CD4-positive, alpha-beta T cell treated with Interleukin-10 for 1 hour (primary cell): ENCODE measurements at places on chromosomes 11 and 22.

- no peak for DNase-seq
Observed at GRCh38 chr11:7451520-7451919, 33.8 kb upstream of the OLFML1 start.

DNA sequence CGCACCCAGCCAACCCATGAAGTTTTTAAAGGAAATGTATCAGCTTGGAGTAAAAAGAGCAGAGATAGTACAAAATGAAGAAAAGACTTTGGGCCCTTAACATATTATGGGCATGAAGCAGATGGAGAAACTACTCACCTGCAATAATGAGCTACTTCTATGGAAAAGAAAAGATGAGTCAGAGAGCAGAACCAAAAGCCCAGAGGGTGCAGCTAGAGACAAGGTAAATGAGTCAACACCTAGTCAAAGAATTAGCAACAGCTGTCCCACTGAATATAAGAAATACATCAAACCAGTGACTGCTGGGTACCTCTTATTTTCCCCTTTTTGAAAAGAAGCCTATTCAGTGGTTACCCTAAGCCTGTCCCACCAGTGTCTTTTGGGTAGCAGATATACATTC is 61.8 kb downstream of the RPL27A start:
- DNase-seq, result no peak

- no peak for DNase-seq
Observed at GRCh38 chr11:57597916-57598830, 688 bp downstream of the SERPING1 start.

DNA sequence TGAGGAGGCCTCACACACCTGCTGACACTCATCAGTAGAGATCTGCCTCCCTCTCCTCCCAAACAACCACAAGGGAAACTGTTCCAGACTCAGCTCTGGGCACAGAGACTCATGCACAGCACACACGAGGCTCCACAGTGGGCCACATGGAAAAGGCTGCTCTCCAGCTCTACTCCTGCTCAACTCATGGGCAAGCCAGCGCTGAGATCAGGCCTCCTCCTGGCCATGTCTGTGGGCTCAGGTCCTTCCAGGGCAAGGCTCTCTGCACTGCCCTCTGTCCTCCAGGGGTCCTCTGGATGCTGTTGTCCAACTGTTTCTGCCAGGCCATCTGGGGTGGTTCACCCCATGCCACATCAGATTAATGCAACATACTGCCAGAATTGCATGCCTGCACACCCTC is 46.0 kb downstream of the PLEKHA7 start:
- DNase-seq, result no peak

- no peak for DNase-seq
Observed at GRCh38 chr11:106231591-106231990, 154.1 kb downstream of the AASDHPPT start.

DNA sequence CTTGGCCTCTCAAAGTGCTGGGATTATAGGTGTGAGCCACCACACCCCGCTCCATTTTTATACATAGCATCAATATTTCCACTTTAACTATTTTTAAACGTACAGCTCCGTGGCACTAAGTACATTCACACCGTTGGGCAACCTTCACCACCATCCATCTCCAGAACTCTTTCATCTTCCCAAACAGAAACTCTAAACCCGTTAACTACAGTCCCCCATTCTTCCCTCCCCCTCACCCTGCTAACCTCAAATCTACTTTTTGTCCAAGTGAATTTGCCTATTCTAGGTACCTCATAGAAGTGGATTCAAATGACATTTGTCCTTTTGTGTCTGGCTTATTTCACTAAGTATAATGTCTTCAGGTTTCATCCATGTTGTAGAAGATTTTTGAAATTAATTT is 3.4 kb downstream of the IGLL1 start:
- no peak for DNase-seq

DNA sequence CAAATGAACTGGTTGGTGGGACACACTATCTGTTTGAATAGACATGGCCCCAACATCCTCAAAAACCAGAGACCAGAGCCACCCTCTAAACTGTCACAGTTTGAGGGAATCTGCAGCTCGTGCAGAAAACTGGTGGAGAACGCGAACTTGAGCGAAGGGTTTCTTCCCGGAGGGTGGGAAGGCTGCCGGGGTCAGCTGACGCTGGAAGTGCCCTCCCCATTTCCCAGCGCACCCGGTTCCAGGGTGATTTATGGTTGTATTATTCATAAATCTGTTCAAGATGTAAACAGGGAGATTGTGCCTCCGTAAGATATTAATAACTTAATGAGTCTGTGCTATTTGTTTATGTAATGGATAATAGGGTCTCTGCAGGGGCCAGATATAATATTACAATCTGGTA is 1396.7 kb downstream of the BRD1 start:
- no peak for DNase-seq

DNA sequence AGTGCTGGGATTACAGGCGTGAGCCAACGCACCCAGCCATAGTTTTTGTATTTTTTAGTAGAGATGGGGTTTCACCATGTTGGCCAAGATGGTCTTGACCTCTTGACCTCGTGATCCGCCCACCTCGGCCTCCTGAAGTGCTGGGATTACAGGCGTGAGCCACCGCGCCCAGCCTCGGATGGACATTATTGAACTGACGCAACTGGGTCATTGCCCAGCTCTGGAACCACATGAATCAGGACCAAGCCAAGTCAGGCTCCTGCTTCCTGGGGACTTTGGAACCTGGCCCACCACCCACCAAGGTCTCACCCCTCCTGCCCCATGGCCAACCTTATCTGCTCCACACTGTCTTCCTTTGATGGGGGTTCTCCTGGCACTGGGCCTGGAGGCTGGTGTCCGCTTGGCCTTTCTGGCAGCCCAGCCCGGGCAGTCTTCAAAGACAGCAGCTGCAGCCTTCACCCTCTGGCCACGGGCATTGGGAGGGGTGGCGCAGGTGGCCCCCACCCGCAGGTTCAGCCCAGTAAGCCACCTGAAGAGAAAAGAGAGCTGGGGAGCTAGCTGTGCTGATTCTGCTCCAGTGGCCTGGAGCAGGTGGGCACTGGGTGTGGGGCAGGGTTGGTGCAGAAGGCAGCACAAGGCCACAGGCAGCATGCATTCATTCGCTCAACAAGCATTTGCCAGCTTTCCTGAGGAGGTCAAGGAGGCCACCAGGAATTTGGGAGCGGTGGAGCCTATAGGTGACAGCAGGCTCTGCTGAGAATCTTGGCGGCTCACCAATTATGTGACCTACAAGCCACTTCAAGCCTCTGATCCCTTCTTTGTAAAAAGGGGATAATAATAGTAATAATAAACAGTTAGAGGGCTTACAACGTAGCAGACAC is 5.7 kb downstream of the CHADL start:
- DNase-seq, result no peak

DNA sequence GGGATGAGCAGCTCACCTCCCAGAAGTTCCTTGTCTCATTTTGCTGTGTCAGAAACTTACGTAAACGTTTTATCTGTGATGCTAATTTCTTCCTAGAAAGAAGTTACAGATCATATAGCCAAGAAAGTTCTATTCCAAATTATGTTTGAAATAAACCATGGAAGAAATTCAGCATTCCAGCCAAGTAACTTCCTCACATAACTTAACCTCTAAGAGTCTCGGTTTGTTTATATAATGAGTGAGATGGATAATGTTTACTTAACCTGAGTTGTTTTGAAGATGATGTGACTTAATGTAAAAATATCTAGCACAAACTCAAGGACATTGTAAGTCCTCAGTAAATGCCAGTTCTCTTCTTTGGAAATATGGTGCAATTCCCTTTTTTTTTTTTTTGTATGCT is 8.9 kb upstream of the MUC15 start:
- DNase-seq, result no peak

DNA sequence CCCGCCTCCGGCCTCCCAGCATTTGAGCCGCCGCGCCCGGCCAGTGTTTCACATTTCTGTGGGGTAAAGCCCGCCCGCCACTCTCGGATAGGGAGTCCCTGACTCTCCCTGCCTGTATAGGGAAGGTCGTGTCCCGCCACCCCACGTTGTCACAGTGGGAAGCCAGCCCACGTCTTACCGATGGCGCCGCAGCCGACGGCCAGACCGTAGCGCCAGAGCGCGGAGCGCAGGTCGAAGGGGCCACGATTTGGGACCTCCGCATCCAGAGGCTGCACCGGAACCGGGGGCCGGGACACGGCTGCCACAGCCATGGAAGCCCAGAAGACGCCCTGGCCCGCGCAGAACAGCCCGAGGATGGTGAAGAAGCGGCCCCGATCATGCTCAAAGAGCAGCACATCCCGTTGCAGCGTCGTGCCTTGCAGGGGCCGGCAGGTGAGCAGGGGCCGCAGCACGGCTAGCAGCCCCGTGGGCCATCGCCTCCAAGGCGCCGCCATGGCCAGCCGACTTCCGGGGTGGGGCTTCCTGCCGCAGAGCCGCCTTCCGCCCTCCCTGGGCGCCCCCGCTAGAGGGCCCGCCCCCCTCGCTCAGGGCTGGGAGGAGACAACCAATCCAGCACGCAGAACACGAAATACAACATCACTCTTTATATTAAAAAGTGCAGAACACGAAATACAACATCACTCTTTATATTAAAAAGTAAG is at the start of gene TMEM223:
TSS of gene TMEM223 (minus strand) at position 506 of the 701 bp plus-strand sequence. CDS start at position 494, 12 bp downstream.
- peak; percentile 90 for DNase-seq

DNA sequence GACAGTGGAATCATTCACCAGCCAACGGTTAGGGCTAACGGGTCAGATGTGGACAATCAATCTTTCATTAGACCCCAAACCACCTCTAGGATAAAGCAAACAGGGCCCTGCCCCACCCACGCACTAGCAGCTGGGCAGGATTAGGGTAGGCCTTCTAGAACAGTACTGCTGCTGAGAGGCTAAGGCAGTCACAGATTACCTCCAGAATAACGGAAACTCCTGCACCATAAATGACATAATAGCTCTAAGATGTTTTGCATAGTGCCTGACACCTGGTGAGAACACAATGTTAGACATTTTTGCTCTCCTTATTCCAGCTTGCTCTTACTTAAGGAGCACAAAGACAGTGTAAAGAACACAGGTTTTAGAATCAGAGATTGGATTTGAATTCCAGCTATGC is 1.8 kb downstream of the SYTL2 start:
- peak; percentile 25 for DNase-seq

GRCh38 chr11:119720311-119720913 is 8.6 kb downstream of the NECTIN1 start:
- DNase-seq, result no peak

GRCh38 chr11:73233692-73234470 is 15.8 kb downstream of the P2RY2 start:
- DNase-seq, result no peak

DNA sequence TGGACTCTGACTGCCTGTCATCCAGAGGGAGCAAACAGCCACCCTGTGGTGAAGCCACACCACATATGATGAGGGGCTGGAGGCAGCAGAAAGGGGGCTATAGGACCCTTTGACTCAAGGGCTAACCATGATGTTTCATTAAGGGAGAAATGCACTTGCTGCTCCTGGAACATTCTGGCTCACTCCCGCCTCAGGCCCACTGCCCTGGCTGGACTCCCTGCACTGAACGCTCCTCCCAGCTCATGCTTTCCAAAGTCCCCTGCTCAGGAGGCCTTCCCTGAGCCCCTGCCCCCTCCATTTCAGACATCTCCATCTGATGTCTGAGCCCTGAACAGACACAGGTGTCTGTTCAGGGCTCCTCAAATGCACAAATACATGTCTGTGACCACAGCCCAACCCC is 69.1 kb downstream of the CDKN1C start:
- no peak for DNase-seq

DNA sequence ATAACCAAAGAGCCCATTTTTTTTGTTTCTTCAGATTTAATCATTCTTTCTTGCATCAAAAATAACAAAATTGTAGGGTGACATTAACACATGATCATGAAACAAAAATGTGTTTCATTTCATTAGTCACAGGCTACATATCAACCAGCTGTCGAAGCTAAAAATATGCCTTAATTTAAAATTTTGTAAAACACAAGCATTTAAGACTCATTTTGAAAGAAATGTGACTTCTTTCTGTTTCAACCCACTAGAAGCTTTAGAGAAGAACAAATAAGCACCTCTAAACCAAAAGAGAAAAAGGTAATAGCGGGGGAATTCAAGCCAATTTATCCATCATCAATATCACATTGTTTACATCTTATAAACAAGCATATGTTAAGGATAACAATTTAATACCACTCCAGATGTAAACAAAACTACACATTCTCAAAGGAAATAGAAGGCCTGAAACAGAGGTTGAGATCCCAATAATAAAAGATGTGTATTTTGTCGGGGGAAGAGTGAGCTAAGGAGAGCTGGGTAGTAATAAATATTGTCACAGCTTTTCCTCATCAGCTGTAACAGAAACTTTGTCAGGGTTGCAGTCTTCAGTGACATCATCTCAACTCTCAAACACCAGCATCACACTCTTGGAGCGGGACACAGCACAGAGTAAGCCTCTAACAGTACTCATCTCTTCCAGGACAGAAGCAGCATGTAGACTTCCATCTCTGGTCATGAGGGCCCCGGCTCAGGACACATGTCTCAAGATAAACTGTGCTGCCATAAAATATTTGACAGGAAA is 42.0 kb downstream of the ALG9 start:
- no peak for DNase-seq

DNA sequence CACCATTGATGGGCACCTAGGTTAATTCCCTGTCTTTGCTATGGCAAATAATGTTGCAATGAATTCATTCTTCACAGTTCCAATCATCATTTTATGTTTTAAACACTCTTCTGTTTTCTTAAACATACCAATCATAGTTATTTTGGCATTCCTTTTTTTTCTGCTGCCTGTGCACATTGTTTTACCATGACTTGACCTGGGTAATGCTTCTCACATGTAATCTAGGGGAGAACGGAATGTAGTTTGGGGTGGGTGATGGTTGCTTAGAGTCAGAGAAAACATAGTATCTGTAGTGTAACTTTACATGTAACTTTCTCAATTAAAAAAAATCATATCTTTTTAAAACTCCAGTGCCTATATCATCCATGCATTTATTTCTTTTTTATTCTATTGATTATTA is 1945.3 kb upstream of the RAG2 start:
- no peak for DNase-seq

GRCh38 chr11:1912289-1912878 is 7.1 kb upstream of the TNNT3 start:
- no peak for DNase-seq

DNA sequence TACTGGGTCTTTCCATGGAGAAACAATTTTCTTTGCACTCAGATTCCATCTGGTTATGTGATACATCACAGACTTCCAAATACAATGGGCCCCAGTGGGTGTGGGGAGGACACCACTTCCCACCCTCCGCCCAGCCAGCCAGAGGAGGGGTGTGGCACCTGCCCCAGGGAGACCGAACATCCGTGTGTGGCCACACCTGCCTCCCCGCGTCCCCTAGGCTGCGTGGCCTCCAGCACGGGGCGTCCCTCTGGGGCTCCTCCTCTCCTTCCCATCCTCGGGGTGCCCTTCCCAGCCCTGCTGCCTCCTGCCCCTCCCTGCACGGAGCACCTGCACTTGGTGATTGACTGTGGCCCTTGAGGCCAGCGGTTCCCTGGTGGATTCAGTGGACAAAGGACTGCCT is 49.1 kb downstream of the CERK start:
- no peak for DNase-seq

- no peak for DNase-seq
Observed at GRCh38 chr11:127624306-127624856, 623.8 kb upstream of the KIRREL3 start.
